Activated CD8-positive, alpha-beta T cell treated with anti-CD3 and anti-CD28 coated beads, Interleukin-2, amount 10 ng/mL, durations not matched to agents 7 days and 5 days (primary cell): ENCODE measurements at places on chromosomes 12 and 14.

- no peak for DNase-seq
These were observed 119.5 kb downstream of the VEZT start for GRCh38 chr12:95337146-95337545.

DNA sequence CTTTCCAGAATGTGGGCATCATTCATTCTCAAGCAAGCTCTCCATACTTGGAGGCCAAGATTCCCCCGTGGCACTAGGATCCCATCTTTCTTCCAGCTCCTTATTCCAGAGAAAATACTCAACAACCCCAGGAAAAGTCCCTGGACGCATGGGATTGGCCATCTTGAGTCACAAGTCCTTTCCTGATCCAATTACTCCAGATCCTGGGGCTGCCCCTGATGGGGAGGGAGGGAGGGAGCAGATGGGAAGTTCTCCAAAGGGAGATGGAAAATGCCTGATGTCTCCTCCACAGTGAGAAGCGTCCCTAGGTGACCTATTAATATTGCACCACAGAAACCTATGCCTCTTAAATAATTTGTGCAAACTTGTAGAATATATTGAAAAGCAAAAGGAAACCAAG is 12.4 kb upstream of the KCNK13 start:
- DNase-seq = no peak

DNA sequence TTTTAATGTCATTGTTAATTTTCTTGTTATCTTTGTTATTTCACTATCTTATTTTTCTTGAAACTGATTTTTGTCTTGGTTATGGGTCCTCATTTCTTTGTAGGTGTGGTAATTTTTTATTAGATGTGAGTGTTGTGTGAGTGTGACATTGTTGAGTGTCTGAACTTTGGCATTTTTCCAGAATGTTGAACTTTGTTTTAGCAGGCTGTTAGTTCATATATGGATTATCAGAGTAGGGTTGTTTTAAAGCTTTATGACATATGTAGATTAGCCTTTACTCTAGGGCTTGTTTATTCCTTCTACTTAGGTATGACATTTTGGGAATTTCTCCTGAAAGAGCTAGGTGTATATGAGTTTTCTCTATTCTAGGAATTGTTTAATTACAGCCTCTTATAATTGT is 103.9 kb downstream of the ARID2 start:
- DNase-seq = no peak

GRCh38 chr12:3842517-3842916 is 30.7 kb downstream of the PARP11 start:
- no peak for DNase-seq

DNA sequence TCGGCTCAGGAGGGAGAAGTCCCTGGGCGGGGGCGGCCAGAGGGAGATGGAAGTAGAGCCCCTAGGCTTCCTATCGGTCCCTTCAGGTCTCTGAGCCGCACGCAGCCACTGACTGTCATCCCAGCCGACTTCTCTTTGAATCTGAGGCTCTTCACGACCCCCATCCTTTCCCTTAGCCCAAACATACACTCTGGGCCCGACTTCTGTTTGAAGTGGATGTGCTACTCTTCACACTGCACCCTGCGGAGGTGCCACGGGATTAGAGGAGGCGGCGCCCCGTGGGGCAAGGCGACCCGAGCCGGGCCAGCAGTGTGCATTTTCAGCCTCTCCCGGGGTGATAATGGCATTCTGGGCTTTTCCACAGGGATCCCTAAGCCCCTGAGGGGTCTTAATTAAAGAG is 6.0 kb upstream of the DACT1 start:
- no peak for DNase-seq

DNA sequence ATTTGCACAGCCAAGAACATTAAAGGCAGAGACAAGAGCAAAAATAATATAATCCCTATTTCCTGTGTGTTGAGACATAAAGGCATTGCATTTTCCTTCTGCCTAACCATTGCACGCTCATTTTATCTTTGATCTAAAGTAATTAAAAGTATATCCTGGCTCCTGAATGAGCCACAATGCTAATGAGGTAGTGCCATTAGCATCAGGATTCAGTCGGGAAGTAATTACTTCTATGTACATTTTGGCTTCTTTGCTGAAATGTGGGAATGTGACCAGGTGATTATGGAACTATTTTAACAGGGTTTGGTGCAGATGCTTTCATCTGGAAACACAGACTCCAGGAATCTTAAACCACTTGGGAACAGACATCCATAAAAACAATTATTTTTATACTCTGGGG is 77.4 kb downstream of the TMTC1 start:
- DNase-seq = no peak

DNA sequence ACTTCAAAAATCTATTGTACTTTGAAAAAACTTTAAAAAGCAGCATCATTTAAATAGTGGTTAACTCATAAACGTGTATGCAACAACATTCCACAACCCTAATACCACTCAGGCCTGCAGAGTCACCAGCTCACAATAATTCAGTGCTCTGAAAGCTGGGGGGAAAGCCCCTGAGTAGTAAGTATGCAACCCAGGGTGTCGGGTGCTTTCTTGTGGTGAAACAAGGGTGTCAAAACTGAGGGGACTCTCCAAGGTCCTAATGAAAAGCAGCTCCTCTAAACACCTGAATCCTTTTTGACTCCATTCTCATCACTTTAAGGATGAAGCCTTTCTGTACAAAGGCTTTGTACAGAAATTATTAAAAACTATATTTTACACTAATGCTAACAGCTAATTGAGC is 33.7 kb downstream of the FGFR1OP2 start:
- peak; percentile 59 for DNase-seq

DNA sequence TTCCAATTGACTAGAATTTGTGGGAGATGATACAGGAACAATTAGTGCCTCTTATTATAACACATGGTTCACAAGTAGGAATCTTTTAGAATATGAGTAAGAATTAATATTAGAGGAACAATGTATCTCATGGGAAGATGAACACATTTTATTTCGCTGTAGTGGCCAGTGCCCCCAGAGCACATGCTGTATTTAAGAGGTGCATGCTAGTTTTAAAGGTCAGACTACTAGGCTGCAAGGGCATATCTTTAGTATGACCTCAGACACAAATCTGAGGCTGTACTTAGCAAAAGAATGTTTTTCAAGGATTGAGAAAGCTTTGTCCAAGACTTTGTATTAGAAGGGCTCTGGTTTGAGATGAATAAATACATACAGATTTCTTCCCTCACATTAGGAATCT is 586.9 kb downstream of the CCER1 start:
- no peak for DNase-seq

DNA sequence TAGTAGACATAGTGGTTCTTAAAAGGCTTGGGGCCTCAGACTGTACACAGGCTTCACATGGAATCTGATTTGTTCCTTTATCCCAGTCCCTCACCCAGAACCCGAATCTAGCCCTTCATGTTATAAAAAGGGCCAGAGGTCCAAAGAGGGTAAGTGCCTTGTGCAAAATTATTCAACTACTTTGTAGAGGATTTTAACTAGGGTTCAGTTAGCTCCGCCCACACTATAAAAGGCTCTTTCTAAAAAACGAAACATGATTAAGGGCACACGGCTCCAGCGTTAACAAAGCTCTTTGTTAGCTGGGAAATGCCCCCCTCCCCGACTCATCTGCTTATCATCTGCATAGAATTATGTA is 3.2 kb upstream of the SOCS2 start:
- no peak for DNase-seq

DNA sequence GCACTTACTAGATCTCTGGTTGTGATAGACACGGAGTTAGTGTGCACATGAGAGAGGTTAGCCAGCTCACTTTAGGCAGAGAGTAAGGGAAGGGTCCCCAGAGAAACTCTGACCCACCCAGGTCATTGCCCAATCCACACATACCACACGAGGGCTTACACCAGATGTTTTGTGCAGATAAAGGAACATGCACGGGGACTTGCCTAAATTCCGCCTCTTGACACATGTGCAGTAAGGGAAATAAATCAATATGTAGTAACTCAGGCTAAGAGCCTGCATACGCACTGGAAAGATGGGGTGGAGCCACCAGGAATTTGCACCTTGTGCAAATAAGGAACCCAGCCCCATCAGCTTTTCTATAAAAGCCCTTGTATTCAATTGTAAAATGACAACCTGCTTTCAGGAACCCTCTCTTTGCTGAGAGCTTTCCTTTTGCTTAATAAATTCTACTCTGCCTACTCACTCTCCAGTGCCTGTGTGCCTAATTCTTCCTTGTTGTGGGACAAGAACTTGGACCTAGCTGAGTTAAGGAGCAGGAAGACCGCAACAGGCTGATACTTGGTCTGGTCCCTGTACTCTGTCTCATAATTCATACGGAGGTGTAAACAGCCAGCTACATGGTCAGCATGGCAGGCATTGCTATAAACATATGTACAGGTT is 120.2 kb downstream of the EMP1 start:
- no peak for DNase-seq

DNA sequence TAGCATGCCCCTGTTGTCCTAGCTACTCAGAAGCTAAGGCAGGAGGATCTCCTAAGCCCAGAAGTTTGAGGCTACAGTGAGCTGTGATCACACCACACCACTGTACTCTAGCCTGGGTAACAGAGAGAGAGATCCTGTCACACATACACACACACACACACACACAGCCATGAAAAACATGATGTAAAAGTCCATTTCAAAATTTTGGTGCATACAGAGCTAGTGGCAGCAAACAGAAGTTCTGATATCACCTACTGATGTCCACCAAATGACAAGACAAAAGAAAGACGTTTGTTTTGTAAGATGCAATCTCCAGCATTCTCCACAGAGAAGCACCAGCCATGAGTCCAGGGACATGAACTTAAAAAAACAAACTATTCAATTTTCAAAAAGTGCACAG is 15.9 kb downstream of the AREL1 start:
- DNase-seq = no peak

- no peak for DNase-seq
These were observed 76.5 kb downstream of the RFLNA start for GRCh38 chr12:124371366-124371765.

GRCh38 chr12:123436017-123436964 is at the start of gene RILPL2:
Gene RILPL2, minus strand, starts transcription at chr12:123436684. Its CDS starts 264 bp downstream, at chr12:123436420.
- DNase-seq = peak; percentile 92

GRCh38 chr14:77194706-77195105 is 13.1 kb downstream of the TMEM63C start:
- DNase-seq = no peak

- DNase-seq = no peak
These were observed 36.8 kb downstream of the ZNF664 start for GRCh38 chr12:124009781-124010180.

- no peak for DNase-seq
These were observed 300.9 kb upstream of the DCN start for GRCh38 chr12:91483471-91483985.

DNA sequence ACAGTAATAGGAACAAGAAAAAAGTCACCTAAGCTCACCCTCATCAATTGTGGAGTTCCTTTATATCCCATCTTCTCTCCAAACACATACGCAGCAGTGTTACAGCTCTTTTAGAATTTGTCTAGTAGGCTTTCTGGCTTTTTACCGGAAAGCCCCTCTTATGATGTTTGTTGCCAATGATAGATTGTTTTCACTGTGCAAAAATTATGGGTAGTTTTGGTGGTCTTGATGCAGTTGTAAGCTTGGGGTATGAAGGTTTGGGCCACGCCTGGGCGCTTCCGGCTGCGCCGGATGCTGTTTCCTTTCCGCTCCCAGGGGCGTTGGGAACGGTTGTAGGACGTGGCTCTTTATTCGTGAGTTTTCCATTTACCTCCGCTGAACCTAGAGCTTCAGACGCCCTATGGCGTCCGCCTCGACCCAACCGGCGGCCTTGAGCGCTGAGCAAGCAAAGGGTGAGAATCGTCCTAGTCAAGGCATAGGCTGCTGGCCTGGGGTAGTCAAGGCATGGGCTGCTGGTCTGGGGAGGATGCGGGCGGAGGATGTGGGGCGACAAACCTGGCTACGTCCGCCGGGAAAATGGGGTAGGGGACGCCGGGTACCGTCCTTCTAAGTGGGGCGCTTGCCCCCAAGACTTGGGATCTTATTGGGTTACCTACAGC is at the start of the genes C12orf57 and RNU7-1:
Gene C12orf57 (plus strand): TSS at position 301 of the 659 bp plus-strand sequence. CDS start 100 bp downstream, at position 401.
Gene RNU7-1 (plus strand): TSS at position 95 of the 659 bp plus-strand sequence.
- peak; percentile 89 for DNase-seq

GRCh38 chr12:89769483-89769818 is 60.8 kb upstream of the ATP2B1 start:
- no peak for DNase-seq

DNA sequence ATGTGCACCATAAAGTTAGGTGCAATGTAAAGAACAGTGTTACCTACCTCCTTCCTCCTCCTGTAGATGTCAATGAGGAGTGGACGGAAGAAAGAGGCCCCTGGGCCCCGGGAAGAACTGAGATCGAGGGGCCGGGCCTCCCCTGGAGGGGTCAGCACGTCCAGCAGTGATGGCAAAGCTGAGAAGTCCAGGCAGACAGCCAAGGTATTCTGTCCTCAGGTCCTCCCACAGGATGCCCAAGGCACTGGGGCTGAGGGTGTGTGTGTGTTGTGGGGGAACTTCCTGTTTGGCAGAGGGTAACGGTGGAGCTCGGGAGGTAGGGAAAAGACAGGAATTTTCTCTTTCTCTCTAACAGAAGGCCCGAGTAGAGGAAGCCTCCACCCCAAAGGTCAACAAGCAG is 6.4 kb downstream of the ATN1 start:
- no peak for DNase-seq

GRCh38 chr12:62466018-62466593 is 520 bp upstream of the MON2 start:
- DNase-seq = peak; percentile 35

DNA sequence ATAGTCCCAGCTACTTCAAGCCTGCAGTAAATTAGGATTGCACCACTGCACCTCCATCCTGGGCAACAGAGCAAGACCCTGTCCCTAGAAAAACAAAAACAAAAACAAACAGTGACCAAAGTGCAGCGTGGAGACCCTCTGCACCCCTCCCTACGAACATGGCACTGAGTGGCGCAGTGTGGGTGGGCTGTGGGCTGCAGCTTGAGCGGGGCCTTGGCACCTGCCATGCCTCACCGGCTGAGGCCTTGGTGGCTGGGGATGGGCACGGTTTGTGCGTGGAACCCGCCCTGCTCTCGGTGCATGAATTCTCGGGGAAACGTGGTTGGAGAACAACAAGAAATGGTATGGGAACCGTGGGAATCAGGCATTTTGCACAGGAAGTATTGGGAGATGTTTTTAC is 60.8 kb downstream of the TNFAIP2 start:
- no peak for DNase-seq

DNA sequence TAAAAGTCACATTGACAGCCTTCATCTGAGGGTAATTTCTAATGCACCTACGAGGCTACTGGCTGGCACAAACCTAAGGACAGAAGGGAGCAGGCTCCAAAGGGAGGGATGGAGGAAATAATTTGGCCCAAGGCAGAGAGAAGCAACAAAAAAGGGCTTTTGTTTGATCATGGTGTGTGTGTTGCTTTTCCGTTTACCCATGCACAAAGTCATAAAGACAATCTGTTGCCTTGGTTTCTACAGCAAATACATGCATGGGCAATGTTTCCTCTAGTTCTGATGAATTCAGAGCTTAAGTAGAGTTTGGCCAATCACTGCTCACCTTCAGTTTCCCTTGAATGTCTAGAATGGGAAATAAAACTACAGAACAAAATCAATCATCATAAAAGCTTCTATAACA is 262.5 kb upstream of the CAND1 start:
- DNase-seq = no peak
